Effector memory CD4-positive, alpha-beta T cell (primary cell): ENCODE measurements at places on chromosomes 4 and X.
A peak's percentile ranks its signal among the peaks of the same experiment; 100 is the strongest.

- H3K36me3 ChIP-seq, result no peaks in the 10 kb centered on the region
- no peak for DNase-seq
- no peak overlapping the region for H3K27ac ChIP-seq
Measured at GRCh38 chr4:73005514-73005913, 64.0 kb downstream of the COX18 start.

GRCh38 chr4:135605076-135605475 lies 1403.5 kb upstream of the PABPC4L start:
- H3K4me3 ChIP-seq, result no peak overlapping the region
- no peaks in the 10 kb centered on the region for H3K27me3 ChIP-seq
- H3K4me1 ChIP-seq, result no peaks in the 10 kb centered on the region
- H3K27ac ChIP-seq, result no peak overlapping the region
- H3K36me3 ChIP-seq, result no peaks in the 10 kb centered on the region
- DNase-seq, result no peak

GRCh38 chr4:37994569-37994968 lies 34.4 kb downstream of the PTTG2 start:
- H3K27ac ChIP-seq, result no peak overlapping the region
- no peaks in the 10 kb centered on the region for H3K4me1 ChIP-seq
- no peak for DNase-seq
- H3K4me3 ChIP-seq, result no peak overlapping the region
- no peaks in the 10 kb centered on the region for H3K27me3 ChIP-seq

- DNase-seq, result no peak
- H3K27me3 ChIP-seq, result no peaks in the 10 kb centered on the region
- H3K27ac ChIP-seq, result no peak overlapping the region
- H3K4me1 ChIP-seq, result no peaks in the 10 kb centered on the region
- no peaks in the 10 kb centered on the region for H3K36me3 ChIP-seq
Measured at GRCh38 chr4:139617702-139618490, 47.7 kb upstream of the MGST2 start.

GRCh38 chr4:15501941-15502340 lies 32.3 kb downstream of the CC2D2A start:
- no peaks in the 10 kb centered on the region for H3K27me3 ChIP-seq
- H3K27ac ChIP-seq, result no peak overlapping the region
- no peak for DNase-seq
- no peaks in the 10 kb centered on the region for H3K36me3 ChIP-seq
- no peaks in the 10 kb centered on the region for H3K4me1 ChIP-seq

DNA sequence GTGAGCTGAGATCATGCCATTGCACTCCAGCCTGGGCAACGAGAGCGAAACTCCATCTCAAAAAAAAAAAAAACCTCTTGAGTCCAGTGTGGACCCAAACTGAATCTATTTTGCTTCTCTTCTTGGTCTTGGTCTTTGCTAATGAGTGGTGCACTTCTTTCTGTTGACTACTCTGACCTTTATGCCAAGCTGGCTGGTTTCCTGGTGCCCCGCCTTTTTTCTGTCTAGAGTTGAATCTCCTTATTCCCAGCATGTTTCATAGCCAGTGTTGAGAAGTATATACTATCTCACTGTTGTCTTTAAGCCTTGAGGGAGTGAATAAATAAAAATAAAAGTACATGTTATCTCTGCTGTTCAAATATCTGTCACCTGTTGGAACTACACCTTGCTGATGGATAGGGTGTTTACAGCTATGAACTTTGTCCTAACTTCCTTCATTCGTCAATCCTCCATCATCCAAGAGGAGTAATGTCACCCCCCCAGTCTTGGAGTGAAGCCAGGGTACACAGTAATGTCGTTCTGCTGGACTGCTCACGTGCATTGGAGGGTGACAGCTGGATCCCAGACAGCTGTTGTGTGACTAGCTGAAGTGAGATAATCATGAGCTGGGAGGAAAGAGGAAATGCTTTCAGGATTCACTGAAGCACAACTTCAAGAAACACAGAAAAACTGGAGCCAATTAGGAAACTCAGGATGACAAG lies 99.3 kb upstream of the PRKG2 start:
- no peak for DNase-seq
- no peaks in the 10 kb centered on the region for H3K36me3 ChIP-seq
- H3K4me3 ChIP-seq, result no peak overlapping the region
- H3K27me3 ChIP-seq, result no peaks in the 10 kb centered on the region
- H3K27ac ChIP-seq, result no peak overlapping the region

DNA sequence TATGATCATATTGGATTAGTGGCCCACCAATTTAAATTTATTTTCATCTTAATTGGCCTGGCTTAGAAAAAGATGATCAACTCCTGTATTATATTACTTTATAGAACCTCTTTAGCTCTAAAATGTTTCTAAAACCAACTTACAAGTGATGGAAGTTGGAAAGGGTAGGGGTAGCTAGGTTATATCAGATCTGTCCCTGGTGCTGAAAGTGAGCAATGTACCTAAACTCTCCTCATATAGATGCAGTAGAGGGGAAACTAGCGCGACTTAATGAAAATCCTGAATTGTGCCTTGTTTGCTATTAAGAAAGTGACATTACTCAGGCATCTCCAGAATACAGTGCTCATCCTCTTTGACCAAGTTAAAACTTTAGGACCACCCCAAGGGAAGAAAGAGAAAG lies 7.5 kb upstream of the PTCHD1 start:
- H3K27me3 ChIP-seq, result no peaks in the 10 kb centered on the region
- H3K36me3 ChIP-seq, result no peaks in the 10 kb centered on the region
- H3K4me1 ChIP-seq, result no peaks in the 10 kb centered on the region
- H3K4me3 ChIP-seq, result no peak overlapping the region
- no peak for DNase-seq

- DNase-seq, result no peak
- no peak overlapping the region for H3K27ac ChIP-seq
- H3K4me1 ChIP-seq, result no peaks in the 10 kb centered on the region
- H3K36me3 ChIP-seq, result no peaks in the 10 kb centered on the region
- no peak overlapping the region for H3K4me3 ChIP-seq
Measured at GRCh38 chrX:133847340-133847994, 137.9 kb downstream of the GPC3 start.

DNA sequence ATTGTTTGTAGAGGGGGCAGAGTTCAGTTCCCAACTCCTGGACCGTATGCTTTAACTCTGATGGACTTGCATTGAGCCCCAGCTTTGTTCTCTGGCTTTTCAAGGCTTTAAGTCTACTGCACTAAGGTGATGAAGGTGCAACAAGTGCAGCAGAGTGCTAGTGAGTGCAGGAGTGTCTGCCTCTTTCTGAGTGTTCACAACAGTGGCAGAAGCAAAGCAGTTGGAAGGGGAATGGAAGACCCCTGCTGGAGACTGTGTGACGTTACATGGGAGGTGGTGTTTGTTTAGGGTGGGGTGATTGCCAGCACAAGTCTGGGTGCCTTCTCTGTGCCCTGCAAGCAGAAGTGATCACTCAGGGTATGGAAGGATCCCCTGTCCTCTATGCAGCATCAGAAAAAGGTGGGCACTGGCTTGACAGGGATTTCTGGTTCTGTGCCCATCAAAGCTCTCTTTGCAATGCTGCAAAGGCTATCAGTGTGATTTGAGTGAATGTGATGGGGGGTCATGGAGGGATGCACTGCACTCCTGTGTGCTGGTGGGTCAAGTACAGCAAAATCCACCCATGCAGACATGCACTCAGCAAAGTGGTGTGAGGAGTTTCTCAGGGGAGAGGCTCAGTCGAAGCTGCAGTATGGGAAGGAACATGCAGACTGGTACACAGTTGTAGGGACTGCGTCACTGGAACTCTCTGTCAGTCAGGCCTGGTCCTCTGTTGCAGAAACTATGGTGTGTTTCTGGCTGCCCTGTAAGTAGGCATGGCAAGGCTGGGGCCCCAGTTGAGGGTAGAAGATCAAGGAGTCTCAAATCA lies 70.9 kb upstream of the UGT2B7 start:
- no peak for DNase-seq
- H3K27ac ChIP-seq, result no peak overlapping the region
- no peaks in the 10 kb centered on the region for H3K36me3 ChIP-seq
- no peak overlapping the region for H3K4me3 ChIP-seq
- H3K4me1 ChIP-seq, result no peaks in the 10 kb centered on the region

GRCh38 chrX:77422891-77423648 lies 24.1 kb upstream of the FGF16 start:
- H3K36me3 ChIP-seq, result no peaks in the 10 kb centered on the region
- no peak overlapping the region for H3K4me3 ChIP-seq
- no peaks in the 10 kb centered on the region for H3K4me1 ChIP-seq
- DNase-seq, result no peak
- no peaks in the 10 kb centered on the region for H3K27me3 ChIP-seq

DNA sequence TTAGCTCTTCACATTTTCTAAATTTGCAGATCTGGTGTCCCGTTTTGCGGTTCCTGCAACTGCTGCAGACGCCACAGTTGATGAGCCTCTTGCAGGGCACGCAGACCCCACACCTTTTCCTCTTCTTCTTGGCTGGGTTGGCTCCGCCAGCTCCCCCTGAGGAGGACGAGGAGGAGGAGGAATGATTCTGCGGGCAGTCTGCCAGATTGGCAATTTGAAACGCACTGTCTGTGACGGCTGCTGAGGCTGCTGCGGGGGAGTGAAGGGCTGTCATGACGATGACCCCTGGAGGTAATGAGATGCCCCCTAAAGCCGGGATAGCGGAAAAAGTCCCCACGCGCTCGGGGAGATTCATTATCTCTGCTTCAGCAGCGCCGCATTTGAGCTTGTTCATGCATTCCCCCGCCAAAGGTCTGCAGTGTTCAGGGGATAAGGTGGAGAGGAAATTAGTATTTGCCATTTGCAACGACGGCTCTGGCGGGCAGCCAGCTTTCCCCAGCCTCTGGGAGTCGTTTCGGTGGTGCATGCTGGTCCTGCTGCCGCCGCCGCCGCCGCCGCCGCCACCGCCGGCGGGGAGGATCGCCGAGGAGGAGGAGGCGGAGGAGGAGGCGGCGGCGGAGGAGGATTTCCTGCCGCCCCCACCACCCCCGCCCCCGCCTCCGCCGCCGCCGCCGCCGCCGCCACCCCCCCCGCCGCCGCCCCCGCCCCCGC lies 3.8 kb downstream of the CXXC4 start:
- H3K27ac ChIP-seq, result no peak overlapping the region
- DNase-seq, result peak; percentile 34
- peaks cover 15% of the 10 kb centered on the region for H3K4me1 ChIP-seq
- no peaks in the 10 kb centered on the region for H3K36me3 ChIP-seq
- H3K4me3 ChIP-seq, result peak overlapping the region; percentile 56
- no peaks in the 10 kb centered on the region for H3K27me3 ChIP-seq
